Parietal lobe (tissue), 2 donors: ENCODE measurements at places on chromosomes 16 and 17. TPM values are rescaled to one million over a fixed set of nuclear protein-coding genes. Genes with fewer than 3 reads are reported as not detected.

The POLR3E gene
- 50.1 TPM for total RNA-seq

The RHBDL1 gene
- total RNA-seq = 1.6 TPM

The KRTAP4-6 gene
- total RNA-seq = not detected

The TMIGD1 gene
- not detected for total RNA-seq
